ENCODE measurements at places on chromosomes 7 and 10.

GRCh38 chr7:77434570-77435275 lies 18.6 kb upstream of the GSAP start:
- DNase-seq = no peak

GRCh38 chr10:51733057-51733456 lies 33.7 kb upstream of the CSTF2T start:
- no peak for DNase-seq

GRCh38 chr7:158837790-158838637 lies 8.7 kb upstream of the ESYT2 start:
- DNase-seq = no peak

DNA sequence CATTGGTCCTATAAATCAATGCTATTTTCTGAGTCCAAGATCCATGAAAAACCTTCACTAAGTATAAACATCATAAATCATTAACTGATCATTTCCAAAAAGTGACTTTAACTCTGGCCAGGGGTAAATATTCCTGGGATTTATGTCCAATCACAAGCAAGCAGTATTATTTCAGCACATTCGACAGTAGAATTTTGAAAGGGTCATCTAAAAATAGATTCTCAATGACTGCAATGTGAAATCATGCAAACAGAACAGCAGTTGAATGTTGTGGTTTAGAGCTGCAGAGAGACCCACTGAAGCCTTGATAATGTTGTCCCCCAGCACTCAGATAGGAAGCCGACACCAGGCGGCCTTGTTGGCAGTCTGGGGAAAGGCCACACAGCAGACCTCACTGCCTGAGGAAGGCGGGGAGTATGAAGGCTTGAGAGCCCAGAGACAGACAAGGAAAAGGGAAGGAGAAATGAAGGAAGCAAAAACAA lies 38.1 kb downstream of the FAM107B start:
- DNase-seq = peak; percentile 83
